ENCODE measurements at places on chromosomes 4 and X.

GRCh38 chr4:55770662-55771061 lies 48.9 kb upstream of the EXOC1L start:
- DNase-seq, result no peak

DNA sequence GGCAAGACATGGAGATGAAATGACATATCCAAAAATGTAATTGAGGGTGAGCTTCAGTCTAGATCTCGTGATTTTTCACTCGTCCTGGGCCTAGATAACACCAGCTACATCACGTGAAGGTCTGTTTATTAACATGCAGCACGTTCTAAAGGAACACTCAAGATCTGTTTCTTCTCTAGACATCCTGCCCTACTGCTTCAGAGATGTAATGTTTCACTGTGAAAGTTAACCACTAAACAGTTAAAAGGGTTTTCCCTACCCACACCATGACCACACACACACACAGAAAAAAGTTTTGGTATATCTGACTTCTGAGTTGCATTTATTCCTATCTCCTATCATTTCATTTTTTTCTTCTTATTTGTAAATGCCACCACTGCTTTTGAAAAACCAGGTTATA lies 52.3 kb upstream of the SMIM31 start:
- no peak for DNase-seq

- DNase-seq, result no peak
Measured at GRCh38 chrX:110404376-110404775, 45.7 kb downstream of the RTL9 start.

DNA sequence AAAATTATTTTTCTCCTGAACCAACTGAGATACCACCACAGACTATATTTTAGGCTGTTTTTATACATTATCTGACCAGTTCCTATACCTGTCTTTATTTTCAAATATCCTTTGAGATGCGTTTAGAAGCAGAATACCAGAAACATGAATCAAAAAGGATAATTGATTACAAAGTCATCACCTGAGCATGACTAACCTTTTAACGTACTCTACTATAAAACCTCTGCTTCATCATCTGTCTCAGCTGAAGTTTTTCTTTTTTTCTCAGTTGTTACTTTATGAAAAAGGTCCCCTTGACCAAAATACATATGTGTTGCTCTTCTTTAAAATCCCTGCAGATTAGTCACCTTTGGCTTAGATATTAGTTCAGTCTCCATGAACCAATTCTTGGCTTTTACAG lies 109.8 kb downstream of the AMMECR1 start:
- no peak for DNase-seq

GRCh38 chr4:17126321-17126966 lies 228.0 kb upstream of the LDB2 start:
- no peak for DNase-seq

DNA sequence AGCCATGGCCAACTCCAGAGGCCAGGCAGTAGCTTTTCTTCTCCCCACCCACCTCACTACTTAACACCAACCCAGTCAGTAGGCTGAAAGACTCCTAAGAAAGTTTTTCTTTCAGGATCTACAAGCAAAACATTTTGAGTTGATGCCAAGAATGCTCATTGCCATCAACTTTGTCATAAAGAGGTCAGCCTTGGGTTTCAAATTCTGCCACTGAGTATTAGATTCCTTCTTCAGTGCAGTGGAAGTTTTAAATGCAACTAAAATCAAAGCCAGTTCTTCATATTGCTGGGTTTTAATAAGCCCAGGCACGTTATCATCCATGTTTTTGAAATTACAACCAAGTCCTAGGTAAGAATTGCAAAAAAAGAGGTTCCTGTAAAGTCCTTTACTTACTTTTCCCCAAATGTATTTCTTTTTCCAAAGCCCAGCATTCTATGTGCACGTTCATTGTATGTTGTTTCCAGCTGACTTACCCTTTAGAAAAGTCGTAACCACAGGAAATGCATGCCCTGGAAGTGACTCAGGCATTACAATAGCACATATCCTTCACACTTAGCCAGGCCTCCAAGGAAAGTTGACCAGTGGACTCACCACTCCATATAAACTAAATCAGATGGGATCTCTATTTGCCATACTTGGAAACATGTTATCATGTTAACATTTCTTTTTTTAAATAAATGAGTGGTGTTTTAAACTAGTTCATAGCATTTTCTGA lies 229.9 kb downstream of the SOX3 start:
- DNase-seq, result no peak

DNA sequence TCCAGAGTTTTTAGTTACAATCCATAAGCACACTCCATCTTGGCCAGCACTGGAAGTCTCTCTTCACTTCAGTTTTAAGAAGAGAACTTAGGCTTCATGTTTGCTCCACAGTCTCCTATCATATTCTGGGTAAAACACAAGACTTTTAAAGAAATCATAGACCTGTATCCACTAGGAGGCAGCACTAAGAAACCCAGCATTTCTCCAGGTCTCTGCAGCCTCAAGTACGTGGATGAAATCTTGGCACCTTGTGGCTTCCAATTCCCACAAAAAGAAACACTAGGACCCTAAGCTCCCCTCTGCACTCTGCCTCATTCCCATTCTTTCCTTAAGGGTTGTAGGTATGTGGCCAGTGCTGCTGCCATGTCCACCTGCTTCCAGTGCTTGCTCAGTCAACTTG lies 367.3 kb upstream of the CASK start:
- no peak for DNase-seq

GRCh38 chr4:16310606-16311005 lies 84.3 kb upstream of the TAPT1 start:
- DNase-seq, result no peak

- DNase-seq, result no peak
Measured at GRCh38 chr4:101777431-101777830, 13.1 kb upstream of the BANK1 start.

GRCh38 chr4:1512738-1513660 lies 106.8 kb upstream of the NKX1-1 start:
- DNase-seq, result peak; percentile 71

DNA sequence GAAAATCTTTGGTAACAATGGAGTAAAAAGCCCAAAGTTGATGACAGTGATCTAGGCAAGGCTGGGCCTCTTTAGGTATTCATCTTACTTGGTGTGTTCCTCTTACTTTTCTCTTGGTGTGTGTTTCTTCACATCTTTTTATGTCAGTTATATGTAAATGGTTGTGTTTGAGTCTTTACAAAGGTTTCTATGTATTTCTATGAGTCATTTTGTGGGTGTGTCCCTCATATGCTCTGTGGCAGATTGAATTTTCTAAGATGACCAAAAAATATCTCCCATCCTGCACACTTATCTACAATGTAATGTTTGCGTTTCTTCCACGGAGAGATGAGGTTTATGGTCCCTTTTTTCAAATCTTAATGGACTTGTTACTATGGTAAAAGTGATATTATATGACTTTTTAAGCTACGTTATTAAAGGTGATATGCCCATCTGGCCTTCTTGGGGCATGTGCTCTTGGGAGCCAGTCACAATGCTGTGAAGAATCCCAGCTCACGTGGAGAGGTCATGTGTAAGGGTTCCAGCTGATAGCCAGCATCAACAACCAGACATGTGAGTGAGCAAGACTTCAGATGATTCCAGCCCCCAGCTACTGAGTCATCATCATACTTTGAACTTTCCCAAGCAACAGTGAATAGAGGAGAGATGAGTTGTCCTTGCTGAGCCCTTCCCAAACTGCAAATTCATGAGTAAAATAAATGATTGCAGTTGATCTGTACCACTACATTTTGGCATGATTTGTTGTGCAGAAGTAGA lies 126.9 kb downstream of the CBLL2 start:
- no peak for DNase-seq

DNA sequence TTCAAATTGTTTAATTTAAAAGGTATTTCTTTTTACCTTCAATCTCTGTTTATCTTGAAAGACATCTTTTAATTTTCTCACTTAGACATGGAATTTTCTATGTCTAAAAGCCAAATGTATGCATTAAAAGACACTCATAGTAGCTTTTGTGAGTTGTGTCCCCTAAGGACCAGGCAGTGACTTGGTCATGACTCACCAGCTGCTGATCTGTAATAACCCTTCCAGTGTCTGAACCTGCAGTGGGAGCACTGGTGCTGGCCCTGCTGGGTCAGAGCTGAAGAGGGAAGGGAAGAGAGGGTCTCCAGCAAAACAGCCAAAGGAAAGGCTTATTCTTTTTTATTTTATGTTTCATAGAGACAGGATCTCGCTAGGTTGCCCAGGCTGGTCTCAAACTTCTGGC lies 31.1 kb upstream of the SH3D19 start:
- no peak for DNase-seq

DNA sequence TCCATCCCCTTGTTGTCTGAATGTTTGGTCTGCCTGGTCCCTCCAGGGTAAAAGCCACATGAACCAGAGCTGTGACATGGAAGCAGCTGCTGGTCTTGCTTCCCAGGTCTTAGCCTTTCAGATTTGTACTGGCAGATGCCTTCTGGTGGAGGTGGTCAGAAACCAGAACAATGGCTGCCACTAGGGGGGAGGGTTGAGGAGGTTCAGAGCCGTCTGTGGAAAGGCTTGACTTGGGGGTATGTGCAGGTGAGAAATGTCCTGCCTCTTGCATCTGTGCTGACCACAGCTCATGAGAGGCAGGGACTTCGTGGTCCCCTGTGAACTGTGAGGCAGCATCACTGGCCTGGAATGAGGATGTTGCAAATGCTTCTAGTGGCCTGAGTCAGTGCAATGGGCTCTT lies 144.2 kb upstream of the WDR1 start:
- peak; percentile 11 for DNase-seq

GRCh38 chrX:150219374-150220185 lies 143.5 kb upstream of the MAMLD1 start:
- DNase-seq, result no peak

DNA sequence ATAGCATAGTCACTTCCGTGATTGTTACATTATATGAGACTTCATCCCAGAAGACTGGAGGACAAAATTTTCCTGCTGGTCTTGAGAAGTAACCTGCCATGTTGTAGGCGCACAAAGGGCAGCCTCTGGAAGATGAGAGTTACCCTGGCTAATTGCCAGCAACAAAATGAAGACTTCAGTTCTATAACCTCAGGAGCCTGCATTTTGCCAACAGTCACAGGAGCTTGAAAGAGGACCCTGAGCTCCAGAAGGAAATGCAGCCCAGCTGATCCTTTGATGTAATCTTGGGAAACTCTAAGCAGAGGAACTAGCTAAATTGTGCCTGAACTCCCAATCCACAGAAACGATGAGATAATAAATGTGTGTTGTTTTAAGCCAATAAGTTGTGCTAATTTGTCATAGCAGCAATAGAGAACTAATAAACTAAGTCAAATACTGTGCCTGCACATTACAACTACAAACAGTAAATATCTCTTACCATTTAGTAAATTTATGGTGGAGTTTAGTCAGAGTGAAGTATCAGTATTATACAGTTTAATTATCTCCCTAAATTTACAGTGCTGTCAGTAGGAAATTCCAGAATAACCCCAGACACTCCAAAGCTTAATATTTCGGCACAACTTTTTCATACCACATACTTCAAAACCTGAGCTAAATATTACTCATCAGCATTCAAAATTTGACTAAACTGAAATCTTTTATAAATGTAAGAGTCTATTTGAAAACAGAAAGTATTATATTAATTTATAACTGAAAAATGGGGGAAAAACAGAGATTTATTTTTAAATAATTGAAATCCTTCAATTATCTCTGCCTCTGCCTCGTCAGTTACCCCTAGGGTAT lies 90.1 kb upstream of the MAPK10 start:
- no peak for DNase-seq

DNA sequence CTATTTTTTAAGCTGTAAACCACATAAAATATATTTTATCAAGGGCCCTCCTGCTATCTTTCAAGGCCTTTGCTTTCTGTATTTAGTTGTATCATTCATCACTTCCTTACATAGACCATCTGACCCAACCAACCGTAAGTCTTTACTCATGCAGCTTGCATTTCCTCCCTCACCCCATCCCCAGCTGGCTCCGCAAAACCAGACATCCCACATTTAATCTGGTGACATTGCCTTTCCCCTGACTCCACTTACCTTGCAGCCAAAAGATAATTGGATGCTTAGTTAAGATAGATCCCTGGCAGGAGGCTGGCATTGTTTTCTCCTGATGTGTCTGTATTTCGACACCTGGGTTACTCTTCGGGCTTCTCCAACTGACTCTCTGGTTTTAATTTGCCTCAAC lies 183.7 kb upstream of the LDB2 start:
- DNase-seq, result no peak

DNA sequence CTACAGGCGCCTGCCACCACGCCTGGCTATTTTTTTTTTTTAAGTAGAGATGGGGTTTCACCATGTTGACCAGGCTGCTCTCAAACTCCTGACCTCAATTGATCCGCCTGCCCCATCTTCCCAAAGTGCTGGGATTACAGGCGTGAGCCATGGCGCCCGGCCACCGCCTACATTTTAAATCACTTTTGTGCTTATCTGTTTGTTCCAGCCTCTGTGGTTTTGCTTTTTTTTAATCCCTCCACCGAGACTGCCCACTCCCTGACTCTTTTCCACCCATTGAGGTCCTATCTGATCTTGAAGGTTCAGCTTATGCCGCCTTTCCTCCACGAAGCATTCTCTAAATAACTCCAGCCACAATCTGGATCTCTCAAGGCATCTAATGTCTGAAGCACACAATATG lies 73.5 kb downstream of the CHRDL1 start:
- no peak for DNase-seq

DNA sequence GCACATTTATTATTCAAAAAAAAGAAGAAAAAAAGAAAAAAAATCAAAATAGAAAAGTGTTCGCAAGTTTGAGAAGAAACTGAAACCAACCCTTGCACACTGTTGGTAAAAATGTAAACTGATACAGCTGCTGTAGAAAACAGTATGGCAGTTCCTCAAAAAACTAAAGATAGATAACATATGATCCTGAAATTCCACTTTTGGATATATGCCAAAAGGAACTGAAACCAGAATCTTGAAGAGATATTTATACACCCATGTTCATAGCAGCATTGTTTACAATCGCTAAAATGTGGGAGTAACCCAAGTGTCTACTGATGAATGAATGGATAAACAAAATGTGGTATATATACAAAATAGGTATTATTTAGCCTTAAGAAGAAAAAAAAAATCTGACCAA lies 155.4 kb downstream of the TBCK start:
- no peak for DNase-seq

DNA sequence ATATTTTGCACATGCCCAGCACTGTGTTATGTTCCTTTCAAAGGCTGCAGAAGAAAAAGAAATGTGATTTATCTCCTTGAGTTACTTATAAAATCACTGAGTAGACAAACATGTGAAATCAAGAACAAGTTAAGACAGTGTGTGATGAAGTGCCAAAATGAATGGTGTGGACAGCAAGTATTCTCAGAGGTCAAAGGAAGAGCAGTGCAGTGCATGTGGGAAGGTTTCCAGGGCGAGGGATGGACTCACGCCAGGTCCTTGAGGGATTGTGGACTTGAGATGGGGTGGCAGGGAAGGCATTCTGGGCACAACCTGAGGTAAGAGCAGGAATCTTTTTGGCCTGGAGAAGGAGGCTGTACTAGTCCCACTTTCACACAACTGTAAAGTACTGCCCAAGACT lies 115.5 kb downstream of the FNIP2 start:
- no peak for DNase-seq

DNA sequence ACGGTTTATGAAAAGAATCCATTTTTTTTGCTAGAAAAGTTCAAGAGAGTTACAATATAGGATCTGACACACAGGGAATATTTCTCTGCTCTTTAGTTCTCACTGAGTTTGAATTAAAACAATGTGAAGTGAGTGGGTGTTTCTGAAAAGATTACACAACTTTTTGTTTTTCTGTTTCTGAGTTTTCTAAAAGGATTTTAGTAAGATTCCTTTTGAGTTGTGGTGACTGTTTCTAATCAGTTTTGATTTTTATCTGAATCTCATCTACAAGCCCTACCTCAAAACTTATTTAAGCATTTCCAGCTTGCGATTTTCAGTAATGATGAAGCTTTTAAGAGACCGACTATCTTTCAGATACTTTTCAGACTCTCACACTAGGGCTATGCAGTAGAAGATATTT lies 141.7 kb downstream of the GPAT3 start:
- no peak for DNase-seq

Measured in WERI-Rb-1 (cell line).